Stimulated activated CD8-positive, alpha-beta memory T cell treated with anti-CD3 and anti-CD28 coated beads, Interleukin-4, amount 100 ng/mL, for 1 hour (primary cell): ENCODE measurements at places on chromosomes 7 and 10.

GRCh38 chr7:105298439-105298894, 90.3 kb downstream of the SRPK2 start:
- DNase-seq: no peak

- no peak for DNase-seq
Observed at GRCh38 chr10:3668966-3669330, 116.1 kb downstream of the KLF6 start.

DNA sequence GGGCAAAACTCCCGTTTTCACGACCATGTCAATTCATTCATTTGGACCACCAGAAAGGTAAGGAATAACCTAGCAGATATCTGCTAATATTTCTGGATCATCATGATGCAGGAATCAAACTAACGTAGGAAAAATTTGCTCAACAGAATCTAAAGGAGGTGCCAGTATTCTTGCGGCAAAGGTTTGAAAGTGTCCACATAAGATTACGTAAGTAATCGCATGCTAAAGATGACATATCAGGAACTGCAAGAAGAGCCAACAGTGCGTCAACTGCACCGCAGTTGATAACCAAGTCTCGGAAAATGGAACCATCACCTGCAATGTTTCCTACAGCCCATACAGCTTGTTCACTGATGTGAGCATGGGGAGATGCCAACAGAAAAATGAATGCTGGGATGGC, 194.1 kb upstream of the ZNF804B start:
- DNase-seq: no peak

- DNase-seq: no peak
Observed at GRCh38 chr7:74069086-74069541, 14.5 kb upstream of the LIMK1 start.

DNA sequence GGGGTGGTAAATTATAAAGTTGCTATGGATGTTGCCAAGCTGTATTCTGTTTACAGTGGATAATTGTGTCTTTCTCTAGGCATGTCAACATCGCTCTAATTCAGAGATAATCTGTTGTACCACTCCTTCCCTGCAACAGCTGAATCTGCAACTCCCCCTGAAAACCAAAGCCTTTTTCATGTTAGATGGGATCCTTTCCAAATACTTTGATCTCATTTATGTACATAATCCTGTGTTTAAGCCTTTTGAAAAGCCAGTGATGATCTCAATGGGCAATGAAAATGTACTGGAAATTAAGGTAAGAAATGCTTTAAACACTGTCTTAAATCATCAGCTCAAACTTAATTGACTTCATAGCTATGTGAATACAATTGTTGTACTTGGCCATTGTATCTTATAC, 91.0 kb downstream of the MET start:
- DNase-seq: no peak

GRCh38 chr10:95792874-95793285, 36.9 kb downstream of the ENTPD1 start:
- DNase-seq: no peak

GRCh38 chr10:80268266-80268665, 21.2 kb downstream of the MAT1A start:
- no peak for DNase-seq

GRCh38 chr7:30800785-30801252, 29.6 kb downstream of the MINDY4 start:
- DNase-seq: no peak

GRCh38 chr10:11113156-11113555, 95.5 kb downstream of the CELF2 start:
- DNase-seq: peak; percentile 3

DNA sequence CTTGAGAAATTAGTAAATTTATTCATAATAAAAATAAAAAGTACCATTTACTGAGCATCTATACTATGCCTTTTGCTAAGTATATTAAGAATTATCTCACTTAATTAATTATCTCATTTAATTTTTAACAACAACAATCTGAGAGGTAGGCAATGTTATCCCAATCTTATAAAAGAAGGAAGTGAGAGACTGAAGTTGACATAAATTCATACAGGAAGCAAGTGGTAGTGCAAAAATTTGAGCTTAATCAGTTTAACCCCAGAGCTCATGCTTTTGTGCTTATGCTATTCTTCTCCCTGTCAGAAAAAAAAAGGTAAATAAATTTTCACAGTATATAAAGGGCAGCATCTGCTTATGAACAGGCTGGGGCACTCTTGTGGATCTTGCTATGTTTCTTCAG, 2.7 kb upstream of the LIPF start:
- DNase-seq: no peak

DNA sequence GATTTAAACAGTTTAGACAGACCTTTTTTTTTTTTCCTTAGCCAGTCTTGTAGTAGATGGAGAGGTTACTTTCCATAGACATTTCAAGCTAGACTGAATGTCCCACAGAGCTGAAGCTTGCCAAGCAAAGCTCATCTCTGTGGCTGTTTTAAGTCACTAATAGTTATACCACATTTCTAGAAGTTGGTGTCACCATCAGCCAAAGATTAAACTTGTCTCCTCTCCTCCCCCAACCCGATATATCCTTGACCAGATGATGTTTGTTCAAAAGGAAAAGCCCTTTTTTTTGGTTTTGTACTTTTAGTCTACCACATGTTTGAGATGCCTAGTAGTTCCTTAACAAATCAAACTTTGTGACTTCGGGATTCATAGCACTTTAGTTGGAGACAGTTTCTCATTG, 66.1 kb downstream of the ADD3 start:
- no peak for DNase-seq

GRCh38 chr7:92793656-92794205, 42.6 kb downstream of the CDK6 start:
- no peak for DNase-seq

- no peak for DNase-seq
Observed at GRCh38 chr10:72329290-72330068, 25.2 kb downstream of the DNAJB12 start.

DNA sequence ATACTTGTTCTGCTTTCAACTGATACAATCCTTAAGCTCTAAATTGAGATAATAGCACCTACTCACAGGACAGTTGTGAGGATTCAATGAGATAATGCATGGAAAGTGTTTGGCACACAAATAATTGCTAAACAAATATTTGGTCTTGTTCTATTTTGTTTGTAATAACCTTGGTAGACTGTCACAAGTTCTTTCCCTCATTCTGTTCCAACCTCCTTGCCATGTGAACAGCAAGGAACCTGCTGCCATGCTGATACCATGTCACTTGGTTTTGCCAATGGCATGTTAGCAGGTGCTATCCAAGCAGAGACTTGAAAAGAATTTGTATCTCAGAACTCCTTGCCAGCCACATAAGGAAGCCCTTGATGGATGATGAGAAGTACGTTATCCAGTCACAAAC, 24.8 kb upstream of the TECTB start:
- no peak for DNase-seq

DNA sequence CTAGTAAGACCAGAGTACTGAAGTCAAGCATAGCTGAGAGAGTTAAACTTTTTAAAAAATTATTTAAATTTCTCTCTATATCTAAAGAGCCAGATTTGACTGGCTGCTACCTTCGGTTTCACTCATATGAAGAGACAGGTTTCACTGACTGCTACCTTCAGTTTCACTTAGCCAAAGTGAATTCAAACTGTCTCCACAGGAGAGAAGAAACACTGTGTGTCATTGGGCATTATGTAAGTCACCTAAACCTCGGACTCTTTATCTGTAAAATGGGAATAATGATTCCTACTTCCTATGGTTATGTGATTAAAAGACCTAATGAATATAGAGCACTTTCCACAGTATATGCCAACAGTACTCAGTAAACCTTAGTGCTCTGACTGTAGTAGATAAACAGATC, 41.6 kb upstream of the MET start:
- no peak for DNase-seq

GRCh38 chr7:91013078-91013477, 251.2 kb upstream of the FZD1 start:
- DNase-seq: no peak

DNA sequence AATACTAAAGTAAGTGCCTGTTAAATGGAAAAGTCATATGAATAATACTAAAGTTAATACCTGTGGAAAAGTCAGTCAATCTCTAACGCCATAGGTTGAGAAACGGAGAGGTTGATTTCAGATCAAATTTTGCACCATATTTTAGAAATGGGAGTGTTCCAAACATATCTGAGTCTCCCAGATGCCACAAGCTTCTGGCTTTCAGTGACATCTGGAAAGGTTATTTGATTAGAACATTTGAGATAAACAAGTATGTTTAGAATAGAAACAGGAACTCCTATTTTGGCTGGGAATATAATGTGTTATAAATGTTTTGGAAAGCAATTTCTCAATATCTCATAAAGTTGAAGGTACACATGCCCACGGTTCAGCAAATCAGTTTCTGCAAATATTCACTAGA, 5.8 kb downstream of the MACC1 start:
- DNase-seq: no peak

GRCh38 chr10:16853201-16853600, 36.0 kb upstream of the RSU1 start:
- no peak for DNase-seq

GRCh38 chr7:50706469-50706937, 76.2 kb downstream of the GRB10 start:
- DNase-seq: no peak

- DNase-seq: no peak
Observed at GRCh38 chr10:100618632-100619255, 83.0 kb downstream of the HIF1AN start.

DNA sequence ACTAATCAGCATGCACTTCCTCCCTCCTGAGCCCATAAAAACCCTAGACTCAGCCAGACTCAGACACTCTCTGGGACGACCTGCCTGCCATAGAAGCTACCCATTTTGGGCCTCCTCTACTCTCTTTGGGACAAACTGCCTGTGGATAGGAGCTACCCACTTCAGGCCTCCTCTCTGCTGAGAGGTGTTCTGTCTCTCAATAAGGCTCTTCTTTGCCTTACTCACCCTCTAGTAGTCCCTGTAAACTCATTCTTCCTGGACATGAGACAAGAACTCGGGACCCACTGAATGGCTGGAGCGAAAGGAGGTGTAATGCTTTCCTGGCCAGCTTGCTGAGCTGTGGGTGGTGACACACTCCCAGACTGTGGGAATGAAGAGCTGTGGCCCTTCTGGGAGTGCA, 424.8 kb upstream of the FZD8 start:
- no peak for DNase-seq

DNA sequence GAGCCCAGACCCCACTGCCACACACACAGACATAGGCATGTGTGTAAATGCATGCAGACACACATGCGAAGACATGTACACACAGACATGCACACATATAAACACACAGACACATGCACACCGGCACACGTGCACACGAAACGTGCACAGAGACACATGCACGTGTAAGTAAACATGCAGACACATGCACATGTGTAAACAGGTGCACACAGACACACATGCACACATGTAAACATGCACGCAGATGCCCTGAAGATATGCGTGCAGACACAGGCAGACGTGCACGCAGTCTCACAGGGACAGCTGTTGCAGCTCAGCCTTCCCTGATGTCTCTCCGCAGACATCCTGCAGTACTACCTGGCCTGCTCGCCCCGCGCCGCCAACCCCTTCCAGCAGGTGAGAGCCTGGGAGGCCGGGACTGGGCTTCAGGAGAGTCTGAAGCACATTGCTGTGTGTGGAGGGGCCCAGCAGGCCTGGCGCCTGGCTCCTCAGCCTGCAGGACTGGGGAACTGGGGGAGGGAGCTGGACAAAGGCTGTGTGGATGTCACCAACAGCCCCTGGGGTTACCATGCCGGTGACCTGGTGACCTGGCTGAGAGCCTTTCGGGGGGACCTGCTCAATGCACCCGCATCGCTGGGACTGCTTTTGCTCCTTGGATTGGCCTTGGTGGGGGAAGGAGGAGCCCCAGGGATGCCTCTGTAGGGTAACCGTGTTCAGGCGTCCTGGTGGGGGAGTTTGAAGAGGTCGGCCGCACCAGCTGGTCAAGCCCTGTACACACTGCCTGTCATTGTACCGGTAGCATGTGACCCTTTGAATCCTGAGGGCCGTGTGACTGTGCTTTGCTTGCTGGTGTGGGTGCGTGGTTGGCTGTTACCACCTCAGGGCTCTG, 20.3 kb downstream of the TTYH3 start:
- DNase-seq: no peak

GRCh38 chr10:30583778-30584415, 45.7 kb downstream of the LYZL2 start:
- no peak for DNase-seq

DNA sequence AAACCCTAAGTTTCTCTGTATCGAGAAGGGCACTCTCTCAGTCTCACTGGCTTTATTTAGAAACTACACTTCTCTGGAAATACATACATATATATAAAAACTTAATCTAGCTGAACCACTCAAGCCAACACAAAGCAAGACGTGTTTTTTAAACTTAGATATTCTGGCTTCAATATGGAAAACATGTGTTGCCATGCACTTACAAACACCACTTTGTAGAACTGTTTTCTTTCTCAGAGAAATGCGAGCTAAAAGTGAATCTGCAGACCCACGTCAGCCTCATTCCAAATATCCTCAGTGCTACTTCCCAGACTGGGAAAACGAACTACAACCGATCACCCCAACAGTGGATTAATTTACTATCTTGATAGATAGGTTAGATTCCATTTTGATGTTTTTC, 1.7 kb downstream of the CCDC3 start:
- DNase-seq: no peak

DNA sequence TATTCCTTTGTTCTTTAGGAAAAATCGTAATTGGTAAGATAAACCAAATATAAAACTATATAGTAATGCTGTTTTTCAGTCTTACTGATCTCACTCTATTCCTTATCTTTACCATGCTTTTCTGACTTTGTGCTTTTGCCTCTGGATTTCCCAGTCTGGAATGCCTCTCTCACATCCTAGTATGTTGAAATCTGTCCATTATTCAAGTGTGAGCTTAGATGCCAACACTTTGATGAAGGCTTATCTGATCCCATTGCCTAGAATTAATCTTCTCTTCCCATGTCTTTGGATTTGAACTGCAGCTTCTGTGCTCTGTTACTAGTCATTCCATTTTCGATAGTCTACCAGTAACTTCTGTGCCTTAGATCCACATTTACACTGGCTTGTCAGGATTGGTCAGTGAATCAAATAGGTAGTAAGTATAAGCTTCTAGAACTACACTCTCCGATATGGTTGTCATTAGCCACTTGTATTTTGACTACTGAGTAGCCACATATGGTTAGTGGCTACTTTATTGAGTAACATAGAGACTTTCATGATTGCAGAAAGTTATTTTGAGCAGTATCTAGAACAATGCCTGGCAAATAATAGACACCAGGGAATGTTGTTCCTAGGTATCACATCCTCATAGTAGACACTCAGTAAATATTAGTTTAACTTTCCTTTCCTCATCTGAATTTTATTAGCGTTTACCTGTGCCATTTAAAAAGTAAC, 92.9 kb downstream of the BMPR1A start:
- DNase-seq: no peak

GRCh38 chr10:9577746-9578145, 1439.9 kb upstream of the CELF2 start:
- no peak for DNase-seq

GRCh38 chr7:71422104-71422503, 290.2 kb downstream of the GALNT17 start:
- DNase-seq: no peak

GRCh38 chr10:133123050-133123745, 35.5 kb downstream of the ADGRA1 start:
- DNase-seq: no peak
